Stimulated activated CD8-positive, alpha-beta memory T cell treated with anti-CD3 and anti-CD28 coated beads, Interleukin-2, amount 100 ng/mL, for 1 hour (primary cell): ENCODE measurements at places on chromosomes 5 and 9.

DNA sequence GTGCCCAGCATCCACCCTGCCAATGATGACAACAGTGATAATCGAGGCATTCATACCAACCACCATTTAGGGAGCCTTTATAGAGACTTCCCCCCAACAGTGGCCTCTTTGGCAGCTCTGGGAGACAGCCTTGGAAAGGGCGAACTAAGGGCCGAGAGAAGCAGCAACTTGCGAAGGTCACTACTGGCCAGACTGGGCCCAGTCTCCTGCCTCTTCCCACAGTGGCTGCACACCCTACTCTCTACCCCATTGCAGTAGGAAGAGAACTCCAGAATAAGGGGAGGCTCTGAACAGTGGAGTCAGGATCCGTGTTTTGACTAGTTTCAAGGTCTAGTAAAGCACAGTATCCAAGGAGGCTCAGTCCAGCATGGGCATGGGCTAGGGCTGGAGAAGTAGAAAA lies 5.3 kb downstream of the LHX6 start:
- DNase-seq, result no peak

- DNase-seq, result no peak
Observed at GRCh38 chr5:39253196-39253595, 33.8 kb upstream of the FYB1 start.

DNA sequence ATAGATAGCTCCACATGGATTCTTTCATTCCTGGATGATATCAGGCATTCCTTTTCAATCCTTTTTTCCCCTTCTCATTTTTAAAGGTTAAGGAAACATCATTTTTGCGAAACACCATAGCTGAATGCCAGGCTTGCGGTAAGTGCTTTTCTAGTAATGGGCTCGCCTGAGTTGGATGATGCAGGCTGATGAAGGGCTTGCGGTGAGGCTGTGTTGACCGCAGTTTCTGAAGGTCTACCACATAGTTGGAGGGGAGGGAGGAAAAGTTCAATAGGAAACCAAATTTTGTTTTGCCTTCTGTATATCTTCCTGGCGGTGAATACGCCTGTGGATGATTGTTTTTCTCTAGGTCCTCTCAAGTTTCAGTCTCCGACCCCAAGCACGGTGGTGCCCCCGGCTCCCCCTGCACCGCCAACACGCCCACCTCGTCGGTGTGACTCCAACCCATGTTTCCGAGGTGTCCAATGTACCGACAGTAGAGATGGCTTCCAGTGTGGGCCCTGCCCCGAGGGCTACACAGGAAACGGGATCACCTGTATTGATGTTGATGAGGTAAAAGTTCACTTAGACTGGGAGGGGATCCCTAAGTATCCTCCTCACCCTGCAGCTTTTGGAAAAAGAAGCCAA lies 24.3 kb downstream of the THBS4 start:
- DNase-seq, result no peak

GRCh38 chr5:161009194-161009593 lies 157.2 kb upstream of the ATP10B start:
- no peak for DNase-seq

- no peak for DNase-seq
Observed at GRCh38 chr9:3136686-3137346, 292.9 kb upstream of the PUM3 start.

- no peak for DNase-seq
Observed at GRCh38 chr9:130959809-130960334, 20.8 kb upstream of the FIBCD1 start.

GRCh38 chr9:107144475-107144874 lies 138.6 kb upstream of the RAD23B start:
- DNase-seq, result no peak

- DNase-seq, result no peak
Observed at GRCh38 chr9:37921546-37922300, 17.8 kb upstream of the SLC25A51 start.

DNA sequence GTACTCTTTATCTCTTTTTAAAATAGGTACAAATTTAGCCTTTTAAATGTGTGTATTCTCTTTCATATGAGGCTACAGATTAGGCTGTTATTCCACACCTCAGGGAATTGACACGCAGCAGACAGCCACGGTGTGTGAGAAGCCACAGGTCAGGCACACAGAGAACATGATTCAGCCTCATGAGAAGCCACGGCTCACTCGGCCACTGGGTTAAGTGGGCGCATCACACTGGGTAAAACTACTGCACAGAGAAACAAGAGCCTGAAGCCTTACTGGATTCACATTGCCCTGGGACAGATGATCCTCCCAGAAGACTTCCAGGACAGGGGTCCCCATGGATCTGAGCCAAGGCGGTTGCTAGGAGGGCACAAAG lies 28.2 kb downstream of the LPCAT1 start:
- DNase-seq, result no peak

- DNase-seq, result no peak
Observed at GRCh38 chr5:32130865-32131264, 43.3 kb downstream of the GOLPH3 start.

DNA sequence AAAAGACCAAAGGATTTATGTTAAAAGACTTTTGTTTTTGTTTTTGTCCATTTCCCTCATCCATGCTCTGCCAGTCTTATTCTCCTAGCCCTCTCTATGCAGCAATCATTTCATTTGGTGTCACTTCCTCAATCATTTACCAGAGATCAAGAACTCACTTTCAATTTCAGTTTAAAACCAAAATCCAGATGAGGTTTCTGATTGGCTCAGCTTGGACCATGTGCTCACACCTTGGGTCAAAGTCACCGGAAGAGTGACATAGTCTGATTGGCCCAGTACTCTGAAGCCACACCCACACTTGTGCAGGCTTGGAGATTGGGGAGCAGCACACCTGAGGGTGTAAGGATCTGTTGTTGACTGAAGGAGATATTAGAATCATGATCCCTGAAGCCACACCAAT lies 79.6 kb downstream of the TLR4 start:
- DNase-seq, result no peak

DNA sequence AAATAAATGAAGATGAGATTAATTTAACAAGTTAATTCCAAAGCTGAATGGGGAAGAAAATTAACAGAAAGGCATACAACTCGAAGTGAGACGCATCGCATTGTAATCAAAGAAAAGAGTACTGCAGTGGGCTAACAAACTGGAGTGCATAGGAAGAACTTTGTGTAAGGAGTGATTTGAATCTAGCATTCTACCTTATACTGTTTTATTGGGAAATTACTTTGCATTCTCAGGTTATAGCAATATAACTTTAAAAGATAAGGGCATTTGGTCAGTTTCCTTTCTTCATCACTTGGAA lies 124.5 kb upstream of the TLE4 start:
- DNase-seq, result no peak

- DNase-seq, result no peak
Observed at GRCh38 chr5:99005506-99005905, 76.7 kb upstream of the CHD1 start.

DNA sequence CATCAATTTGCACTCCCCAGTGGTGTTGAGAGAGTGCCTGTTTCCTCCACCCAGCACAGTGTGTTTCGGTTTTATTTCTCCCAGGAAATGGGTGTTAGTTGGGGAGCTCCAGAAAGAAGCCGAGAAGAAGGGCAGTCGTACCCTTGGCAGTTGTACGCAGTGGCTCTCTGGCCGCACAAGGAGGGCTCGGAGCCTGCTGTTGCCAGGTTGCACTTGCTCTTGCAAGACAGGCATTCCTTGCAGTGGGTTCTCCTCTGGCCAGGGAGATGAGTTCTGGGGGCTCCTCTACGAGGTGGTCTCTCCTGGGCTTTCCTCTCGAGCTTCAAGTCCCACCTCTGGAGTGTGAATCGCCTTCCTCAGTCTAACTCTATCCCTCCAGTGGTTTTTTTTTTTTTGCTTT lies 29.1 kb downstream of the QRFP start:
- no peak for DNase-seq

- no peak for DNase-seq
Observed at GRCh38 chr5:10538103-10538788, 25.6 kb upstream of the ANKRD33B start.

DNA sequence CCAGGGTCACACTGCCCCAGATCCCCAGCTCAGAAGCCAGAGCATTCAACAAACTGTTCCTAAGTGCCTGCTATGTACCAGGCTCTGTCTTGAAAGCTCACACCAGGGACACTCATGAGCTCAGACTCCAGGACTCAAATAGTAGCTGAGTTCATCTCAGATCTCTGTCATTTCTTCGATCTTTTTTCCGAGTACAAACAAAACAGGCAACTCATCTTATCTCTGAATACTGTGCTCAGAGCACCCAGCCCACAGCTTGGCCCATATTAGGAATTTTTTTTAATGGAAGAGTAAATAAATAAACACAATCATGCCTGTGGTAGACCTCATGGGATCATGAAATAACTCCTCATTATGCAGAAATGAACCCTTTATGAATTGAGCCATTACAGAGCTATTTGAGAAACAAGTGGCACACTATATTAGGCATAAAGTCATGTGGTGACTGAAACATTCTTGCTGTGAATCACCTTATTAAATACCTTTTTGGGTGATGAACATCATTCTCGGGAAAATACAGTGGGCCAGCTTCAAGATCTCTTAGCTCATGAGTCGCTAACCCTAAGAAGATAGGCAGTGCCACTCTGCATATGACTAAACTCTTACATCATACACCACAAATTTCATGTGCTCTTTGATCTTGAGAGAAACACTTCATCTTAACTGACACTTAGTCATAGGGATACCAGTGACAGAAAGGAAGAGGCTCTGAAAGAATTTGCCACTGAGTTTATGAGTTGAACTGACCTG lies 9.9 kb downstream of the SH3RF2 start:
- DNase-seq, result no peak

- peak; percentile 37 for DNase-seq
Observed at GRCh38 chr5:150411245-150411979, 1.3 kb downstream of the CD74 start.

GRCh38 chr5:53730943-53731342 lies 170.5 kb downstream of the NDUFS4 start:
- DNase-seq, result no peak

DNA sequence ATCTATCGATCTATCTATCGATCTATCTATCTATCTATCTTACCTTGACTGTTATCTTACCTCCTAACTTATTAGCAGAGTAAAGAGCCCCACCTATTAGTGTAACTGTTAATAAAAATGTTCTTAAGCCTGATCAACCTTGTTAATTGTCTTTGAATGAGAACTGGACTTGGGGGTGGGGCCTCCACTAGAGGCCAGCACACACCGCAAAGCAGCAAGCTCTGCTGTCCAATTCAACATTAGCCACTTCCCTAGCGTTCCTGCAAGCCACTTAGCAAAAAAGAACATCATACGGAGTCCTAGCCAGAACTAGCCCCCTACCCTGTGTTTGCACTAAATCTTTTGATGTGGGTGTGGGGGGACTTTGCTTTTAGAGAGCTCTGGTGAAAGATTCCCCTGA lies 515.8 kb downstream of the KDM4C start:
- DNase-seq, result no peak

DNA sequence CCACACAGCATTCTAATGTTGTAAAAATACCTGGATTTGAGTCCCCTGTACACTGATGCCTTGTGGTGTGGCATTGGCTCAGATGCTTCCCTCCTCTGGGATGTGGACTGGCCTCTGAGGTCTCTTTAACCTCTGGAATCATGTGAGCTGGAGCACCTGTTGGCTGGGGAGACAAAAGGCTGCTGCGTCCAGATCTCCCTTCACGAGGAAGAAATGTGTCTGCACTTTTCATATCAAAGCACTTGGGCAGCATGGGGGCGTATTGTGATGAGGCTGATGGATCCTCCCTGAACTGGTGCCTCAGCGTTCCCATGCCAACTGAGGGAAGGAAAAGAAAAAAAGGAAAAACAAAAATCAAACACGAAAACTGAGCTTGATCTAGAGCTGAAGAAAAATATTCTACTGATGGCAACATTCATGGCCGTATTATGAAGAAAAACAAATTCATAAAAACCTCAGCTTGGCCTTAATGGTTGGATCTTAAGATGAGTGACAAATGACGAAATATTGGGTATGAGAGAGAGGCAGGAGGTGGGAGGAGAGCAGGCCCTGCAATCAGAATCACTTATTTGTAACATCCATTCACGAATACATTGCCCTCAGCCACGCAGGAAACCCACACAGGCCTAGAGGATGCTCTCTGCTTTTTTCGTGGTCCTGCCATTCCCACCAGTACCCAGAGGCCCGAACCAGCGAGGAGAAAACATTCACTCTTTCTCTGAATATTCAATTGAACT lies 26.2 kb downstream of the GRIA1 start:
- DNase-seq, result no peak

- no peak for DNase-seq
Observed at GRCh38 chr9:14379280-14379679, 65.3 kb upstream of the NFIB start.

GRCh38 chr9:135035781-135036760 lies 51.4 kb upstream of the OLFM1 start:
- DNase-seq, result no peak

DNA sequence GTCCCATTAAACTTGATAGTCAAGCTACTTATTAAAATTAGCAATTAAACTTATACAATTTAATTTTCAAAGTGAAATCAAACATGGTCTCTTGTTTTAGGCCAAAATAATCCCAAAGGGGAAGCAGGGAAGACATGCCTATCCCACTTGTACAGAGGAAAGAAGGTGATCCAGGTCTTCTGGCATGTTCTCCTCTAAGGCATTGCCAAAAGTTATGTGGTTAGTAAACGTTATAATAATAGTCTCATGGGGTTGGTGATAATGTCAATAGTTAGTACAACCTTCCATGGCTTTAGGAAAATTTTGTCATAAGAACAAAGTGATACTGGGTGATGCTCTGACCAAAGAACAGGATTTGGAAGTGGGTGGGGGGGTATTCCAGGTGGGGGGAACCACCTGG lies 52.8 kb downstream of the ROR2 start:
- no peak for DNase-seq

DNA sequence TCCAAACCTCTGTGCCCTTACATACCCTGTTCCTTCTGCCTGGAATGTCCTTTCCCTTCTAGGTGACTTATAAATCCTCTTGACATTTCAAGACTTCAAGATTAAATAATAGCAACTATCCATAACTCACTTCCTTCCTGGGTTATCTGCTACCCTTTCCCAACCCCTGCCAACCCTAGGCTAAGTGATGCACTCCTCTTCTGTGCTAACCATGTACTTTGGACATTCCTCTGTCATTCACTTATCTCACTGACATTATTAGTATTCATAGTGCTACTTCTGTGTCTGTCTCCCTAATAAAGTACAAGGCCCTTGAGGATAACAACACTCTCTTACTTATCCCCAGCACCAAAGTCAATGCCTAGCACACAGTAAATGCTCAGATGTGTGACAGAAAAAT lies 307.1 kb downstream of the ENC1 start:
- no peak for DNase-seq

DNA sequence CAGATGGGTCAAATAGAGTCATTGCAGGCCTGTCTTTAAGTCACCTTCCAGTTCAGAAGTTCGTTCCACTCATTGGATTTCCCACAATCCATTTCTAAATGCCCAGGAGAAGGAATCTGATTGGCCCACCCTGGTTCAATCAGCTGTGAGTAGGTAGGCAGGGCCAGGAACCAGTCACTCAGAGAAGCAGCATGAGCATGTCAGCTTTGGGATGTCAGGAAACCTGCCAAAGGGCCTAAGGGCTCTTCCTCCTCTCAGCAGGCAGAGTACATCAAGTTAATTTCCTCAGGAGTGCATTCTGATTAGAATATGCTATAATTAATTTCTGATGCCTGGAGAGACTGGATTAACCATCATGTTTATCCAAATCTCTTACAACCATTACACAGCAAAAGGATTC lies 412.9 kb upstream of the CCNH start:
- no peak for DNase-seq
